ENCODE measurements at places on chromosomes 11 and 22. TPM values are rescaled to one million over a fixed set of nuclear protein-coding genes. Genes with fewer than 3 reads are reported as not detected.

Gene TNNT3
- 2.1 TPM for total RNA-seq

Gene NTM
- total RNA-seq, result not detected

Gene HIRA
- 45.6 TPM for total RNA-seq

Gene SYT9
- total RNA-seq, result not detected

Gene LARGE2
- 0.80 TPM for total RNA-seq

Gene OR4A16
- total RNA-seq, result not detected

Gene OR51E2
- total RNA-seq, result not detected

Gene PRR33
- 0.11 TPM for total RNA-seq

Gene GSTT2B
- total RNA-seq, result 0.37 TPM

Gene UPK3A
- total RNA-seq, result not detected

DNA sequence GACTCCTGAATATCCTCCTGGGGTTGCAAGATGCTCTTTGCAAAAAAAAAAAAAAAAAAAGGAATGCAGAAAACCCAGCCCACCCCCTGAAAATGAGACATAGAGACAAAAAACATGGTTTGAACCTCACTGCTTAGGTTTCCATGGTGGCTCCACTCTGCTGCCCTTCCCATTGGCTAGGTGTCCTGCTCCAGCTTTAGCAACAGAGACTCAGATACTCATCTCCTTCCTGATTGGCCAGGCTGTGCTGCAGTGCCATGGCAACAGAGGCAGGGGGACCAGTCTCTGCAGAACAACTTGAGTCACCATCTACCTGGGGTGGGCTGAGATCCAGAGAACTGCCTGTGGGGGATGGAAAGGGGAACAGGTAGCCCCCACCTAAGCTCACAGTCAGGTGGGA is 17.4 kb upstream of the YWHAH start:
- ATAC-seq, result no peak

DNA sequence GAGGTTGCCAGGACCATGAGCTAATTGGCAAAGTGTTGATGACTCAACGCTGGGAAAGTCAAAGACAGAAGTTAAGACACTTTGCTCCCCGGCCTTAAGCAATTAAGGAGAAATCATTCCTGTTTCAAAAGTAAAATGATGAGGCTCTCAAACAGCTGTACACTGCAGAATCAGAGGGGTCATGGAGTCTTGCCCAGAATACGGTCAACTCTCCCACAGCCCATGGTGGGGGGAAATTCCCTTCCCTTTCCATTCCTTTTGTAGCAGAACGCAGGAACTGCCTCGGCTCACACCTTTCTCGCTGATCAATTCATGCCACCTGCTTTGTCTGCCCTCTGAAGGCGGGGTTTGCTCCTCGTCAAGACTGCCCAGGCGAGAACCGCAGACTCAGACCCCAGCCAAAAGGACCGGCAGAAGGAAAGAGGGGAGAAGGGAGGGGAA is 52.8 kb downstream of the MN1 start:
- no peak for ATAC-seq

DNA sequence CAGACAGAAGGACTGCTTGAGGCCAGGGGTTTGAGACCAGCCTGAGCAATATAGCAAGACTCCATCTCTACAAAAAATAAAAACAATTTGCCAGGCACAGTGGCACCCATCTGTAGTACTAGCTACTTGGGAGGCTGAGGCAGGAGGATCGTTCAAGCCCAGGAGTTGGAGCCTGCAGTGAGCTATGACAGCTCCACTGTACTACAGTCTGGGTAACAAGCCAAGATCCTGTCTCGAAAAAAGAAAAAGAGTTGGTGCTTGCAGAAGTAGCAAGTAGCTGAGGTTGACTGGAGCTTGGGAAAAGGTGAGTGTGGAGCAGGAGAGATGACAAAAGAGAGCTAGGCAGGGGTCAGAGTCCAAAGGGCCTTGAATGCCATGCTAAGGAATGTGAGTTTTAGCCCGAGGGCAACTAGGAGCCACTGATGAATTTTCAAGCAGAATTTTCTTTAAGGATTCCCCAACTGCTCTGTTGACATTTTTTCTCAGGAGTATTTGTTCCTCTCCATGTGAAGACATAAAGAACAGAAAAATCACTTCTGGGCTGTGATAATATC is 3.1 kb downstream of the AP1B1 start:
- no peak for ATAC-seq

- no peak for ATAC-seq
These were observed 24.7 kb upstream of the AKIP1 start for GRCh38 chr11:8886322-8886721.

GRCh38 chr22:26822313-26822712 is 164.9 kb downstream of the MIAT start:
- ATAC-seq, result no peak

- ATAC-seq, result no peak
These were observed 133.4 kb upstream of the PGR start for GRCh38 chr11:101262995-101263394.

DNA sequence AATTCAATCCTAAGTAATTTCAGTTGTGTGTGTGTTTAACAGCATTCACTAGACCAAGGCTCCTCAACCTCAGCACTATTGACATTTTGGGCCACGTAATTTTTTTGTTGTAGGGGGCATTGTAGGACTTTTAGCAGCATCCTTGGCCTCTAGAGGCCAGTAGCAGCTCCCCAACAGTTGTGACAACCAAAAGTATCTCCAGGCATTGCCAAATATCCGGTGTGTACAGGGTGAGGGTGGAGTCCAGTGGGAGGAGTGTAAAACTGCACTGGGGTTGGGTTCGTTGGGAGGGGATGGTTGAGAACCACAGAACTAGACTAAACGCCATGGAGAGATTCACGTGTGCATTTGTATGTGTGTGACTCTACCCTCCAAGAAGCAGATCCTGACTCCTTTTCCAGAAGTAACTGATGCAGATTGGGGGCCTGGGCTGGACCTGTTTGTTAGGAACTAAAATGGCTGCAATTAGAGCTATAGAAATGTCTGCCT is 5.9 kb upstream of the PHF21A start:
- ATAC-seq, result peak; percentile 94

GRCh38 chr11:45606514-45607281 is 58.7 kb downstream of the CHST1 start:
- no peak for ATAC-seq

DNA sequence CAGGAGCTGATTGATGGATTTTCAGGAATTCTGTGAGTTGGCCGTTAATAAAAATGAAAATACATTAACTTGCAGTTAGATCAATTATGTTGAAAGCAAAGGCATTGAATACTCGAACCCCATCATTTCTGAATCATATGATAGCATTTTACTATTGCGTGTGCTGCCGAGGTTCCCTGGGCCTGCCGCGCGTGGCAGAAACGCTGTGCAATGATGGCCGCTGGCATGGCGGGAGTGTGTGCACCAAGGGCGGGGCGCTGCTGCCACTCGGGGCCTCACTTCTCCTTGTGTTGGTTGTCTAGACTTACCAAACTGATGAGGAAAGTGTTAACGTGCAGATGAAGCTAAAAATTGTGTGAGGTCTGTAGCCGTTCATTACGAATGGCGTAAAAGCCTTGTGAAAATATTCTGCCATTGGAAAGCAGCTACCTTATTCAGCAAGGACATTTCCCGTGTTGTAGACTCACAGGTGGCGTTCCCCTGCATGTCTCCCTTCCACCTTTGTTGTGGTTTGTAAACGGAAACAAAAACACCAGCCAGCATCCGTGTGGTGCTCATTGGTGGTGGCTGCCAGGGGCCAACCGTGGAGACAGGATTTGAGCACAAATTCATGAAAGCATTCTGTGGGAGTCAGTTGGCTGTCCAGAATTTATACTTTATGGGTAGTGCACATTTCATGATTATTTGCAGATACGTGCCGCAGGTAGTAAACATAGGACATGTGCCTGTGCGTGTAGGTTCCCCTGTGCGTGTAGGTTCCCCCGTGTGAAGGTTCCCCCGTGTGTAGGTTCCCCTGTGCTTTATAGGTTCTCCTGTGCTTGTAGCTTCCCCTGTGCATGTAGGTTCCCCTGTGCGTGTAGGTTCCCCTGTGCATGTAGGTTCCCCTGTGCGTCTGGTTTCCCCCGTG is 5.9 kb upstream of the GRAMD4 start:
- ATAC-seq, result peak; percentile 83

GRCh38 chr11:404551-405264 is 10.1 kb downstream of the SIGIRR start:
- no peak for ATAC-seq

- no peak for ATAC-seq
These were observed 4.2 kb downstream of the RNF215 start for GRCh38 chr22:30383061-30383460.

GRCh38 chr22:34239421-34239820 is 319.1 kb upstream of the LARGE1 start:
- ATAC-seq, result no peak

DNA sequence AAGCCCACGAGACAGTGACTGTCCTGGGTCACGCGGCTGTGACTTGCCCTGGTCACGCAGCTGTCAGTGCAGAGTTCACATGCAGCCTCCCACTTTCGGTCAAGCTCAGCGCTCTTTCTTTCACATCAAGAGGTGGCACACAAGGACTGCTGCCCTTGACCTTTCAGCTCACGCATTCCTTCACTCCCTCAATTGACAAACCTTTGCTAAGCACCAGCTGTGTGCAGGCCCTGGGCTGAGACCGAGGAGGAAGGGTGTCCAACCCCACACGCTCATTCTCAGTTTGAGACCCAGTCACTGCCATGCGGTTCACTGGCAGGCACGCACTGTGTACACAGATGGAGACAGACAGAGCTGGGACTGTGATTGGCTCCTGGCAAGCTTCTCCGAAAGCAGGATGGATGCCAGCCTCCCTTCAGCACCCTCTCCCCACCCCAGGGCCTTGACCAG is 70.3 kb downstream of the SCUBE1 start:
- ATAC-seq, result no peak

GRCh38 chr22:40433416-40434090 is 63.2 kb downstream of the SGSM3 start:
- no peak for ATAC-seq

All from activated T-helper 17 cell treated with anti-CD3 and anti-CD28 coated beads, Interleukin-2, amount 50 U/mL, for 72 hours (primary cell).